Stimulated activated CD8-positive, alpha-beta memory T cell treated with anti-CD3 and anti-CD28 coated beads, Interleukin-2, amount 100 ng/mL, for 1 hour (primary cell): ENCODE measurements at places on chromosomes 7 and 10.

DNA sequence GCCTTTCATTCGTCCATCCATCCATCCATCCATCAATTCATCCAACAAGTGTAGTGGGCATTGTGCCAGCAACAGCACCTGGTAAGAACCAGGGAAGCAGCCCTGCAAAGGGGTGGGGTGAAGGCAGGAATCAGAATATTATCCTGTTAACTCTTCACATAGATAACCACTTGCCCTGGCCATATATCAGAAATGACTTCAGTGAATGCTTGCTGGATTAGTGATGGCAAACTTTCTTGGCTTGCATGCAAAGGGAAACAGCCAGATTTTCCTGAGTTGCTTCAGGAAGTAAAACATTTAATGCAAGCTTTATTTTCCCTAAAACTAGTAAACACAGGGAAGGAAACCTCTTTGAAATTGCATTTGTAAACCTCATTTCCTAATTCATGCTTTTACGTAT is 743 bp downstream of the OR2A5 start:
- no peak for DNase-seq

DNA sequence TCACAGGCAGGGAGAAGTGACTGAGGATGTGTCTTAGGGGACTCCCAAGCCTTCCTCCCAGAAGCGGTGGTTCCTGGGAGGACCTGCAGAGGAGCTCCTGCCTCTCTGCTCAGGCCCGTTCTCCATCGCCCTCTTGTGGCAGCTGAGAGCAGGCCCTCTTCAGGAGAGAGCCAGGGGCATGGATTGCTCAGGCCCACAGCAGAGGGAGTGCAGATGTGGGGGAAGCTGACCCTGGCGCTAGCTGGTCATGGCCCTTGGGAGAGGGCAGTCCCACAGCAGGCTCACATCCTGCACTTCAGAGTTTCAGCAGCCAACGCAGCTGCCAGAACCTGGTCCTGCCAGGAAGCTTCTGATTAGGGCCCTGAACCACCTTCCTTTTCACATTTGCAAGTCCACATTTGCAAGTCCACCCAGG is 94.8 kb upstream of the TARP start:
- DNase-seq: peak; percentile 54

DNA sequence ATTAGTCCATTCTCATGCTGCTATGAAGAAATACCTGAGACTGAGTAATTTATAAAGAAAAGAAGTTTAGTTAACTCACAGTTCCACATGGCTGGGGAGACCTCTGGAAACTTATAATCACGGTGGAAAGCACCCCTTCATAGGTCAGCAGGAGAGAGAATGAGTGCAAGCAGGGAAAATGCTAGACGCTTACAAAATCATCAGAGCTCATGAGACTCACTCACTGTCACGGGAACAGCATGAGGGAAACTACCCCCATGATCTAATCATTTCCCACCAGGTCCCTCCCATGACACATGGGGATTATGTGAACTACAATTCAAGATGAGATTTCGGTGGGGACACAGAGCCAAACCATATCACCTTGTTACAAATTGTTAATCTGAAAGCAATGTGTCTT is 15.8 kb downstream of the TAS2R39 start:
- no peak for DNase-seq

DNA sequence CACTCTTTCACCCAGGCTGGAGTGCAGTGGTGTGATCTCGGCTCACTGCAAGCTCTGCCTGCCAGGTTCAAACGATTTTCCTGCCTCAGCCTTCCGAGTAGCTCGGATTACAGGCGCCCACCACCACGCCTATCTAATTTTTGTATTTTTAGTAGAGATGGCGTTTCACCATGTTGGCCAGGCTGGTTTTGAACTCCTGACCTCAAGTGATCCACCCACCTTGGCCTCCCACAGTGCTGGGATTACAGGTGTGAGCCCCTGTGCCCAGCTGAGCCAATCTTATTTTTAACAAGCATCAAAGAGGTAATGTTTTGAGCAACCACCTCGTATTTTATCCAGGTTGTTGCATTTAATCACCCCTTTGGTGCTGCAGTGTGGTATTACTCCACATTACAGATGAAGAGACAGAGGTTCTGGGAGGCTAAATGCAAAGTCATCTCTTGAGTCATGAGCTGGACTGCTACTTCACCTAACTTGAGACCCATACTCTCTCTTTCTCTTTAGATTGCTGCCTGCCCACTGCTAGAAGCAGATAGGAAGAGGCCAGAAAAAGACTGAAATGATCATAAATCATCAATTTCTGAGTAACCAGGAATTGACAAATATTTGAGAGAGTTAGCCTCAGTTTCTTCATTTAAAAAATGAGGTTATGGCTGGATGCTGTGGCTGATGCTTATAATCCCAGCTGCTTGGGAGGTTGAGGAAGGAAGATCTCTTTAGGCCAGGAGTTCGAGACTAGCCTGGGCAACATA is 116.2 kb downstream of the CAMK1D start:
- no peak for DNase-seq

DNA sequence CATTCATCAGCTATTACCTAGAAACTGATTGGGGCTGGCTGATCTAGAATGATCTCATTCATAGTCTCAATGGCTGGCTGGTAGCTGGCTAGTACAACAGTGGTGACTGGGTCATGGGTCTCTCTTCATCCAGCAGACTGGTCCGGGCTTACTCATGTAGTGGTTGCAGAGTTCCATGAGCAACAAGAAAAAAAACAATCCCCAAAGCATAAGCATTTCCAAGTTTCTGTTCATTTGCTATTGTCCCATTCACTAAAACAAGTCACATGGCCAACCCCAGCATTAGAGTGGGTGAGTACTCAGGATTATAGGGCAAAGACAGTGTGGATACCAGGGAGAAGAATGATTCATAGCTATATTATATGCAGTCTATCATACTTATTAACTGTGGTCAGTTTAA is 85.2 kb upstream of the SEMA3C start:
- DNase-seq: no peak
